ENCODE measurements at places on chromosomes 2 and 18.

- no peak for DNase-seq
These were observed 126.6 kb downstream of the NOL4 start for GRCh38 chr18:34098109-34098508.

- DNase-seq = no peak
These were observed 45.5 kb downstream of the EML4 start for GRCh38 chr2:42214669-42215068.

DNA sequence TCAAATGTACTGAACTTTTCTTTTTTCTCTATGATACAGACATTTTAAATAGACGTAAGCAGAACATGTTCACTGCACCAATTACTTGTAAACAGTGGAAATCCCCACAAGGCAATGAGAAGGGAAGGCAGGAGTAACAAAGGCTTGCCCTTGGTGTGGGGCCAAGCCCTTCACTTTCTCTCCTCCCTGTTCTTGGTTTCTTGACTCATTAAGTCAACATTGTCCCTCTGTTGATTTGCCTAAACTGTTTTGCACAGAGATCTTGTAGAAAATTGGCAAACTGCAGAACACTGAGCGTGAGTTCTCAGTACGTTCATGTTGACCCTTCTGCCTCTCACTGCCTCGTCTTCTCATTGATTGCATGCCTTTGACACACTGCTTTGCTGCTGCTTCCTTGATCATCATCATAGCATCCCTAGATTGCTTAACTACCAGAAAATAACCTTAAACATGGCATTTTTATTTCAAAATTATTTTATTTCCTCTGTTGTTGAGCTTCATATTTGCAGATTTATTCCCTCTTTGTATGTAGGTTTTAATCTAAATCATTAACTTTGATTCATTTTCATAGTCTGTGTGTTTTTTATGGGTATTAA is 257.7 kb downstream of the PTGR3 start:
- no peak for DNase-seq

- no peak for DNase-seq
These were observed 137.0 kb downstream of the RND3 start for GRCh38 chr2:150350500-150350899.

- no peak for DNase-seq
These were observed 49.8 kb downstream of the FAM168B start for GRCh38 chr2:131043199-131044074.

GRCh38 chr2:58667137-58667774 is 426.1 kb upstream of the FANCL start:
- DNase-seq = no peak

- no peak for DNase-seq
These were observed 91.3 kb upstream of the GLS start for GRCh38 chr2:190789074-190790004.

DNA sequence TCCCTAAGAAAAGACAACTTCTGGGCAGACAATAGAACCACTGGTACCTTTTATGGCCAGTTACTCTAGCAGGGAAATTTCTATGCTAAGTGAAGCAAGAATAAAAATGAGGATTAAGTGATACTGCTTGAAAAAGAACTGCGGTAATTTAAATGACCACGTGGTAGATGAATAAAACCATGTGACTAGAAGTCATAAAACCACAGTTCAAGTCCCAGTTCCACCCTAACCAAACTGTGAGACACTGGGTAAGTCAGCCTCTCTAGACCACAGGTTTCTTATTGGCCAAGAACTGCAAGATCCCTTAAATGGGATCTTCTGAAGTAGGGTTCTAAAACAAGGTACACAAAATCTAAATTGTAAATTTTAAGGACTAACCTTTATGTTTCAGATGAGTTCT is 12.7 kb downstream of the TMEM237 start:
- DNase-seq = no peak

- no peak for DNase-seq
These were observed 60.0 kb downstream of the ZEB2 start for GRCh38 chr2:144459937-144460336.

DNA sequence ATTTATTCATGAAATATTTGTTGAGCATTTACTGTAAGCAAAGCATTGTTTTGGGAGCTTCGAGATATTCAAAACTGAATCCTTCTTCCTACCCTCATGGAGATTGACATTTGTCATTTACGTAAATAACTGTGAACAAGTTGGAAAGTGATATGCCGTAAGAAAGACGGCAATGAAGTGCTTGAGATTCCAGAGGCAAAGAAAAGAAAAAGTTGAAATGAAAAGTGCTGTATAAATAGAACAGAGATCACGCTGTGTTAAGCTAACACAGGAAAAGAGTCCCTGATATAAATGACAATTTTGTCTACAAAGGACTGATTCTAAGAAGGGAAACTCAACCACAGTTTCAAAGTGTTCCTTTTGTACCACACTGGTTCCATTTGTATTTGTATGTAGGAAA is 1.8 kb downstream of the CHRNA1 start:
- no peak for DNase-seq

GRCh38 chr18:73976433-73976832 is 171.2 kb downstream of the FBXO15 start:
- DNase-seq = no peak

DNA sequence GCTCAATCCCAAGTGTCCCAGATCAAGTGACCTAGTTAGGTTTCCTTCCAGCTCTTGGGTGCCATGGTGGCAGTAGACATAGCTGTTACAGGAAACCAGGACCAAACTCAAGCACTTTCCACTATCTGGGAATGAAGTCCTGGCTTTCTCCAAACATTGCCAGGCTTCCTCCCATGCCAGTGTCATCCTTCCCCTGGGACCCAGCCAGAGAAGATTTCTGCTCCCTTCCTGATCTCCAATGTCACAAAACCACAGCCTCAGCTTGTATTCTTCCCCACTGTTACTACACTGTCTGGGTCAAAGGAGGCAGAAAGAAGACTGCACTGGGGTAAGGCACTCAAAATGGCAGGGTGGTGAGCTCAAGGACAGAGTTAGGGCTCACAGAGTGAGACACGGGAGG is 347.1 kb downstream of the TNS1 start:
- DNase-seq = no peak

- no peak for DNase-seq
These were observed 13.0 kb downstream of the SATB2 start for GRCh38 chr2:199444749-199445148.

GRCh38 chr2:45728458-45728942 is 77.0 kb downstream of the PRKCE start:
- DNase-seq = no peak

GRCh38 chr2:47079515-47080412 is 75.3 kb downstream of the STPG4 start:
- no peak for DNase-seq

DNA sequence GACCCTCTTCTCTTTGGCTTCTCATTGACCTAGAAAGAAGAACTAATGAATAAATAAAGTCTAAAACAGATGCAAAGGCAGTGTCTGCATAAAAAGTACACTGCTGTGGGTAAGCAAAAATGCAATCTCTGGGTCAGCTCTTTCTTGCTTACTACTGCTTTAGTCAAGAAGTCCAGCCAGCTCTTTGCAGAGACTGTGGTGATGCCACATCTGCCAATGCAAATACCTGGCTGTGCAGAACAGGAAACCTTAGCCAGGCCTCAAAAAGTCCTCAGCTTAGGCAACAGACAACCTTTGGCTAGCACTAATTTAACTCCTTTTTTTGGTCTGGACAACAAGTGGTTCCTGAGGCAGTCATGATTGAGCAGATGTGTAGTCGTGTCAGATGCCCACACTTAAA is 73.6 kb upstream of the RND3 start:
- no peak for DNase-seq

DNA sequence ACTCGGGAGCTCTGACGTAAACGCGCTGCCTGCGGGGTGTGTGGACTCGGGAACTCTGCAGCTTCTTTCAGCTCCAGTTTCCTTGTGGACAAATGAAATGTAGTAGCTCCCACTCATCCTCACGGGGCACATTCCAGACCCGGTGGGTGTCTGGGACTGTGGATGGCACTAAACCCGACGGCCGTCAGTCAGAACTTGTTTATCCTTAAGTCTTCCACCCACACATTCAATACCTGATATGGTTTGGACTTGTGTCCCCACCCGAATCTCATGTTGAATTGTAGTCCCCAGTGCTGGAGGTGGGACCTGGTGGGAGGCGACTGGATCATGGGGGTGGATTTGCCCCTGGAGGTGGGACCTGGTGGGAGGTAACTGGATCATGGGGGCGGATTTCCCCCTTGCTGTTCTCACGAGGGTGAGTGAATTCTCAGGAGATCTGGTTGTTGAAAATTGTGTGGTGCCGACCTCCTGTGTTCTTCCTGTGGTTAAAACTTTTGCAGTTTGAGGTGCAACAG is 81.2 kb upstream of the SNTG2 start:
- no peak for DNase-seq

GRCh38 chr2:152391318-152391717 is 56.3 kb downstream of the FMNL2 start:
- DNase-seq = no peak

DNA sequence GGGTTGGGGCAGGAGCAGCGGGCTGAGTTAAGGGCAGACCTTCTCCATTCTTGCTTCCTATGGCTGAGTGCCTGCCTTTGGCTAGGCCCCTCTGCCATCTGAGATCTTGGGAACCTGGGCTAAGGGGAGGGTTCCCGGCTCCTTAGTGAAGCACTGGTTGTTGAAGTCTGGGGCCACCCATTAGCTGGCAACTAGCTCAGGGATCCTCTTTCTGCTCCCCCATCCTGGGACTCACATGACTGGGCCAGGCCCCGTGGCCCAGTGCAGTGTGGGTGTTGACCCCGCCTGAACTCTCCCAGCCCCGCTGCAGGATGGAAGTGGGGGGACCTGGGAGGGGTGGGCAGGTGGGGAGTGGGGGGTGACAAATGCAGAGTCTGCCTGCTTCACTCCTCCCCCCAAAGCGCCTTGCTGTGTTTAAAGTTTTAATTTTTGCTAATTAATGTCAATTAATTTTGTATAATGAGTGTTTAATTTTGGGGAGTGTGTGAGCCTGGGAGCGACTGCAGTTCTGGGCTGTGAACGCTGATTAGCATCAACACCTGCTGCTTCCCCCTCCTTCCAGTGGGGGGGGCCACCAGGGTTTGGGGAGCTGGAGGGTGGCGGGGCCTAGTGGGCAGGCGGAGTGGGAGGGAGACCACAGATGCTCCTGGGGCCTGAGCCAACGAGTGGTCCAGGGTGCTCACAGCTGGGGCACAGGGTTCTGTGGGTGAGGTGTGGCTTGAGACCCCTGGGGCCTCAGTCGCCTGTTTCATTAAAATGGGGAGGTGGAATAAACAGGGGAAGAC is 55.2 kb downstream of the EMX1 start:
- no peak for DNase-seq

GRCh38 chr2:215540658-215541057 is 104.8 kb upstream of the FN1 start:
- DNase-seq = no peak

DNA sequence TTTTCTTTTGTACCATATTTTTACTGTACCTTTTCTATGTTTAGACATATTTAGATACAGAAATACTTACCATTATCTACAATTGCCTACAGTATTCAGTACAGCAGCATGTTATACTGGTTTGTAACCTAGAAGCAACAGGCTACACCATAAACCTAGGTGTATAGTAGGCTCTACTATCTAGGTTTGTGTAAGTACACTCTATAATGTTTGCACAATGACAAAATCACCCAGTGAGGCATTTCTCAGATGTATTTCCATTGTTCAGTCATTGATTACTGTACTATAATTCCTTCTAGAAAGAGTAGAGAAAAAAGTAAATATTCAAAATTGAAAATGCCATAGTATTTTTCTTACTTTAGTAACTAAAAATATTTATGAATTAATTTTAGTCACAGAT is 490.1 kb upstream of the REG3G start:
- DNase-seq = no peak

DNA sequence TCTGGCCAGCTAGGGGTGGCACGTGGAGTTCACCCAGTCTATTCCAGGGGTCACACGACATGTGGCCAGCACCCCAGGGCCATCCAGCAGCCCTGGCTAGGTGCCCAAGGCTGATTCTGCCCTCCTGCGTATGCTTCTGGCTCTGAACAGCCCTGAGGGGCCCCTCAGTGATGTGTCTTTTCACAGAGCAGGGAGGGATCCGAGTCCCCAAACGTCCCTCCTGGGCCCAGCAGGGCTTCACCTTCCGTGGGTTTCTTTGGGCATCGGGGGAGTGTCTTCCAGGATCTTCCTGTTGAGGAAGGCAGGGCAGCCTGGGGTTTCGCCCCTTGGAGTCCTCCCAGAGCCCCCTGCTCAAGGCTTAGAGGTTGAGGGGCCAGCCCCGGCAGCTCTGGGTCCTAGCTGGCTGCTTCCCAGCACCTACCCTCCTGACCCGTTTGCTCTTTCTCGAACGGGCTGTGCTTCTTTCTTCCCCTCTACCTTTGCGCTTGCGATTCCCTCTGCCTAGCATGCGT is 165.9 kb downstream of the DYSF start:
- DNase-seq = no peak

DNA sequence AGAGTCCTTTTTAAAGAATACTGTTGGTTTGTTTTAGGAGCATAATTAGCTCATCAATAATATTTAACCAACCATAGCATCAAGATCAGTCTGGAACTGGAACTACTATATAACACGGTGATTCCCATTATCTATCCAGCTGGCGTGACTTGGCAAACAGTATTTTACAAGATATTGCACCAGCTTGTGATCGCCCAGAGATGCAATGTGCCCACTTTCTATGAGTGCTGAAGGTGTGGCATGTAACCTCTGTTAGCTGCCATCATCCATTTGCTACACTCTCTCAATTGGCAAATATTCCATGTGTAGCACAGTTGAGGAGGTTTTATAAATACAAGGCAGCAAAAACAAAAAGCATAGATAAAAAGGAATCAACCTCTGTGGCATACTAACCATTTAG is 64.9 kb downstream of the FIGN start:
- DNase-seq = peak; percentile 29

- DNase-seq = no peak
These were observed 580 bp downstream of the TMEM163 start for GRCh38 chr2:134718023-134718816.

GRCh38 chr2:172100935-172101820 is 1.5 kb downstream of the DLX2 start:
- peak; percentile 70 for DNase-seq

DNA sequence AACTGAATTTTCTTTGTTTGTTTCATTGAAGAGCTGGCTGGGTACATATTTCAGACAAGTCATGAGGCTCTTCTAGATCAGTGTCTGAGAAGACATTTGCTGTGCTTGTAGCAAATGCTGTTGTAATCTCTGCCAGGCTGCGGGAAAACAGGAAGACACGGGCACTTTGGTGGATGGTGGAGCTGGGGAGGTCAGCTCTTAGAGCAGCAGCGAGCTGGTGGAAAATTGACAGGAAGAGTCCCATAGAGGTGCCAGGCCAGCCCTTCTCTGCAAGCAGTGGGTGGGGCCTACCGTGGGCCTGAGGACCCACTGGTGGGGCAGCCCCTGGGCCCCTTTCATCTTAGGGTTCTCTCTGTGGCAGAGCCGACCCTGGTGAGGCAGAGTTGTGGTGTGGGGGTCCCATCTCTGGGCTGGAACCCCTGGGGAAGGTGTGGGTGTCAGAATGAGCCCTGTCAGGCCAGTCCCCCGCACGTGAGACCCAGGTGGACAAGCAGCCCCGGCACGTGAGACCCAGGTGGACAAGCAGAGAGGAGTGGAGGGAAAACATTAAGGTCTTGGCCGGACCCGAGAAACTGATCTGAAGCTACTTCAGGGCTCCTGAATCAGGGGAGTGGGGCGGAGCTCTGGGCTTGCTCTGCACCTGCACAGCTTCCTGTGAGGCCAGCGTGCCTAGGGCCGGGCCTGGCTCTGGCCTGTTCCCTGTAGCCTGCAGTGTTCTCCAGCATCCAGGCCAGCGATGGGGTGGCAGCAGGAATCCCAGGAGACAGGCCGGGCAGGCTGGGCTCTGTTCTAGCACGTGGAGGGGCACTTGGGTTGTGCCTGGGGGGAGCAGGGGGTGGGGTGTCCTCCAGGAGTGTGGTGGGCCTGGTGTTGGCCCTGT is 273.5 kb upstream of the HDAC4 start:
- no peak for DNase-seq
